ENCODE measurements at places on chromosomes 7 and 10. TPM values are rescaled to one million over a fixed set of nuclear protein-coding genes. Genes with fewer than 3 reads are reported as not detected.

DLX5 gene
- total RNA-seq, result not detected

TAS2R5 gene
- total RNA-seq, result 0.47 TPM

MALRD1 gene
- total RNA-seq, result 0.47 TPM

PPP1R9A gene
- 27.6 TPM for total RNA-seq

RARRES2 gene
- 17.6 TPM for total RNA-seq

TMEM26 gene
- 0.30 TPM for total RNA-seq

AFAP1L2 gene
- 7.0 TPM for total RNA-seq

FRAT1 gene
- total RNA-seq, result 4.2 TPM

SLC16A9 gene
- total RNA-seq, result 1.1 TPM

DNA sequence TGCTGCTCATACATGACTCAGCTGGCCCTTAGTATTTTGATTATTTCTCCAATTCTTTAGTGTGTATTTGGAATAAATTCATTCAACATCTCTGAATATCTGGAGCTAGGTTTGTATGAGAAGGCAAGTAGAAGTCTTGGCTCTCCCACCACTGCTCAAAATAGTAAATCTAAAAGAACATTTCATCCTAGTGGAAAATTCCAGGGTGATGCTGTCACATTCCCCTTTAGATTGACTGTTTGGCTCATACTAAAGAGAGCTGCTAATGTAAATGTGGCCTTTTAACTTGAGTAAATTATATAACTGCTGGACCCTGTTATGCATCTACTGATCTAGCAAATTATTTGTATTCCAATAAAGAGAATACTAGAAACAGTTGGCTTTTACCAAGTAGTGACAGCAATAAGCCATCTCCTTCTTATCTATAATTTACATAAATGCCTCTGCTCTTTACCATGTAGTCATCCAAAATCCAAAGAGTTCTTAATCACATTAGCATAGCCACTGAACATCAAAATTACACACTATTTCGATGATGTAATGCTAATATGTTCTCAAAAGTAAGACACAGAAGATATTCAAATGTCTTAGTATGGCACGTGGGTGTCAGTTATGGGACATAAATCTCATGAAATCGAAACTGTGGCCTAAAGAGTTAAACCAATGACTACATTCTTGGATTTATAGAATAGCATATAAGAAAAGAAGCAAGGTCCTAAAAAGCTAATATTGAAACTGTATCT, 86.9 kb upstream of the KCND2 start:
- H3K27ac ChIP-seq, result peak overlapping the region; percentile 11
- no peaks in the 10 kb centered on the region for H3K27me3 ChIP-seq
- H3K4me3 ChIP-seq, result no peak overlapping the region

DNA sequence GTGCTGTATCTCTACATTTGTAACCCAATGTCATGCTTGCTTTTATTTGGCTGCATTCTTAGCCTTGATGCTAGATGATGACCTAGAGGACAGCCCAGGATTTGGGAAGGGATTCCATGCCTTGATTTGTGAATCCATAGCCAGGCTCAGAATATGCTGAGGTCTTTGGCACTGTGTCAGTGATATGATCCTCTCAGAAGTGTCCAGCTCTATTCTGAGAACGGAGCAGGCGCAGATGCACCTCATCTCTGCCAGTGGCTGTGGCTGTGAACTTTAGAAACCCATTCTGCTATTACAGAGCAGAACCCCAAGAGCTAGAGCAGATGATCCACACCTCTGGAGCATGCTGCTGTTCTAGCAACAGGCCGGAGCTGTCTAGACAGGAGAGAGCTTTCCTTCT, 212.8 kb downstream of the TRIL start:
- peak; percentile 33 for DNase-seq
- no peak overlapping the region for H3K4me3 ChIP-seq
- no peaks in the 10 kb centered on the region for H3K27me3 ChIP-seq
- peaks cover 42% of the 10 kb centered on the region for H3K4me1 ChIP-seq
- H3K36me3 ChIP-seq, result no peaks in the 10 kb centered on the region

DNA sequence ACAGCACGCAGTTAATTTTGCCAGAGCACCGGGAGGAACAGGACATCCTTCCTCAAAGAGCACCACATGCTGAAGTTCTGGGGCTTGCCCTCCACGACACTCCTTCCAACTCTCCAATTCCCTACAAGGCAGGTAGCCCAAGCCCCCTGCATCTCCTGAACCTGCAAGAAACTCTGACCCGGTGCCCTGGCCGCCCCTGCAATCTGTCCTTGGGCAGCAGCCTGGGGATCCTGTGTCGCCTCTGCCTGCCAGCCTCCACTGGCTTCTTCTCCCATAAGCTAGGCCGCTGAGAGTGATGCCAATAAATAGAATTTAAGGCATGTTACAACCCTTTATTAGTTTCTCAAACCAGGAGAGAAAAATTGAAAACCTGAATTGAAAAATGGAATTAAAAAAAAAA, 182.8 kb downstream of the ELMO1 start:
- H3K4me1 ChIP-seq, result peaks cover 19% of the 10 kb centered on the region
- no peak for DNase-seq
- no peaks in the 10 kb centered on the region for H3K27me3 ChIP-seq
- no peak overlapping the region for H3K27ac ChIP-seq
- peaks cover under 1% of the 10 kb centered on the region for H3K36me3 ChIP-seq
- H3K4me3 ChIP-seq, result no peak overlapping the region

DNA sequence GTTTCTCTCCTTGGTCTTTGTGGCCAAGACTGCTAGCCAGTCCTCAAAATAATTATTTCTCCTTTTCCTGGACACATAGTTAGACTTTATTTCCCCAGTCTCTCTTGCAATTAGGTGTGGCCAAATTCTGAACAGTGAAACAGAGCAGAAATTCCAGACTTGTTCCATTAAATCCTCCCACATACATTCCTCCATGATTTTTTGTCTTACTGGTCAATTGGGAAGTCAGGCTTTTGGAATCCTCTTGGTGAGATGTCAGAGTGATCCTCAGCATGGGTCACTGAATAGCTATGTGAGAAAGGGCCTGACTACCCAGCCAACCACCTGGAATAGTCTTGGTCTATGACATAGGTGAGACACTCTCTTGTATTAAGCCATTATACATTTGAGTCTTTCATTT, 164.2 kb downstream of the DGKI start:
- H3K36me3 ChIP-seq, result no peaks in the 10 kb centered on the region
- no peak overlapping the region for H3K4me3 ChIP-seq
- no peaks in the 10 kb centered on the region for H3K4me1 ChIP-seq
- no peak for DNase-seq

- no peaks in the 10 kb centered on the region for H3K36me3 ChIP-seq
- H3K27ac ChIP-seq, result no peak overlapping the region
- peaks cover 19% of the 10 kb centered on the region for H3K4me1 ChIP-seq
- no peak for DNase-seq
- no peak overlapping the region for H3K4me3 ChIP-seq
Measured at GRCh38 chr10:48234295-48234694, 40.2 kb downstream of the FRMPD2 start.

- H3K27ac ChIP-seq, result peak overlapping the region; percentile 64
- H3K27me3 ChIP-seq, result peaks cover 22% of the 10 kb centered on the region
- peak; percentile 72 for DNase-seq
- no peak overlapping the region for H3K4me3 ChIP-seq
- H3K4me1 ChIP-seq, result peaks cover 42% of the 10 kb centered on the region
Measured at GRCh38 chr10:133258818-133259601, 17.7 kb downstream of the ADAM8 start.

GRCh38 chr10:50540826-50541122, 83.0 kb downstream of the SGMS1 start:
- no peak for DNase-seq
- H3K4me3 ChIP-seq, result no peak overlapping the region
- no peak overlapping the region for H3K27ac ChIP-seq

DNA sequence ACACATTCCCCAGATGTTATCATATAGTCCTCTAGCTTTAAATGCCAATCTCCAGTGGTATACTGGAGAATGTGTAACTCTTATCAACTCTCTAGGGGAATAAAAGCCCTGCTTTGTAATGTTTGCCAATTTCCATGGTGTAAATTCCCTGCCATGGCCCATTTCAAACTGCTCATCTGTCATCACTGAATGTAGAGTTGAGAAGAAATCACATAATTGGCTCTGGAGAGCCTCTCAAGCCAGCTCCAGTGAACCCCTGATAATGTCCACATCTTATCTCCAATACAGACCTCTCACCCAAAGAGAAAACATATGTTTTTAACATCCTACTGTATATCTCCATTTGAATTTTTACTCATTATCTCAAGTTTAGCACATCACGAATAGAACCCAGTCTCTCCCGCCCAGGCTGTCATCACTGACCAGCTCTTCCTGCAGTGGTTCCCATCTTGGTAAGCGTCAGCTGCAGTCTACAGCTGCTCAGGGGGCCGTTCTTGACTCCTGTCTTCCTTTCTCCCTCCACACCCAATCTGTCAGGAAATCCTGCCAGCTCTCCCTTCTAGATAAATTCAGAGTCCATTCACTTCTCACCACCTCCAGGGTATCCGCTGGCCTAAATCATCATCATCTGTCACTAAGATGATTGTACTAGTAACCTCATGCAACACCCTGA, 332.4 kb downstream of the FRMD4A start:
- no peaks in the 10 kb centered on the region for H3K27me3 ChIP-seq
- H3K27ac ChIP-seq, result peak overlapping the region; percentile 25
- H3K4me3 ChIP-seq, result no peak overlapping the region
- peaks cover 27% of the 10 kb centered on the region for H3K4me1 ChIP-seq
- no peaks in the 10 kb centered on the region for H3K36me3 ChIP-seq

GRCh38 chr10:91597197-91597881, 35.5 kb downstream of the PPP1R3C start:
- H3K4me3 ChIP-seq, result no peak overlapping the region
- peaks cover 43% of the 10 kb centered on the region for H3K4me1 ChIP-seq
- H3K36me3 ChIP-seq, result no peaks in the 10 kb centered on the region
- no peaks in the 10 kb centered on the region for H3K27me3 ChIP-seq

DNA sequence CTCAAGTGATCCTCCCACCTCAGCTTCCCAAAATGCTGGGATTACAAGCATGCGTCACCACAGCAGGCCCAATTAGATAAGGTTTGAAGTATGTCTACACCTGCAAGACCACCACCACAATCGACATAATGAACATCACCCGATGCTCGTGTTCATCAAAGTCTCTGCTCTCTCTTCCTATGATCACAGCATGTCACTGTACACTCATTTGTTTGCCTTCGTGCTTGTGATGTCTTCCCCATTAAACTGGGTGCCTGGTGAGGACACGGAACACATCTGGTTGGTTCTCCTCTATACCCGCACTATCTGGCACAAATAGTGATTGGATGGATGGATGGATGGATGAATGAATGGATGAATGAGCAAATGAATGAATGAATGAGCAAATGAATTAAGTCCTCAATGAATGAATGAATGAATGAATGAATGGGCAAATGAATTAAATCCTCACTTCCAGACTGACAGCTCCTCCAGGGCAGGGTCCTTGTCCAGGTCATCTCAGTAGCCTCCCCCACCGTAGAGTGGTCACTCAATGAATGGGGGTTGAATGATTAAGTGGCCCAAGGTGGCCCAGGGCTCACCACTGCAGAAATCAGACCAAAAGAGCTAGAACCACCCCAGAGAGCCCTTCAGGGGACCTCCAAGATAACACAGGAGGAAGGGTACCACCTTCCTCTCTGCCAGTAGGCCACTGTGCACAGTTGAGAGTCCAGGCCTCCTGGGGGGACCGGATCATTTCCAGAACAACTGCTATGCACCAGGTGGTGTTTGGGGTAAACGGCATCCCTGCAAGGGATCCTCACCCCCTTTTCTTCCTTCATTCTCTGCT, 101.9 kb upstream of the TNRC18 start:
- H3K36me3 ChIP-seq, result peaks cover 53% of the 10 kb centered on the region
- H3K27me3 ChIP-seq, result no peaks in the 10 kb centered on the region
- H3K27ac ChIP-seq, result peak overlapping the region; percentile 100
- H3K4me3 ChIP-seq, result peak overlapping the region; percentile 98

DNA sequence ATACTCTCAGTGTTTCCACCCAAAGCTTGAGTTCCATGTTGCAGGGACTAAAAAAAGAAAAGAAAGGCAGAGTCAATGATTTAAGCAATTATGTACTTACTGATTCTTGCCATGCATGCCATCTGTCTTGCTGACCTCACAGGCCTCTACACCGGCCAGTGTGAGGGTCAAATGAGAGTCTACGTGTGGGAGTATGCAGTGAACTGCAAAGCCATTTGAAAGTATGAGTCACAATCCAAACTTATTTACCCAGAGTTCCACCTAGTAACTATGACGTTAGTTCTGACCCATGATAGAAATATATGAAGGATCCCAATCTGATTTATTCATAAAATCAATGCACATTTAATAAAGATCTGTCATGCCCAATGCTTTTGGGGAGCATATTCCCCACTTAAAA, 26.5 kb downstream of the PDE1C start:
- peak overlapping the region; percentile 24 for H3K27ac ChIP-seq
- H3K27me3 ChIP-seq, result no peaks in the 10 kb centered on the region
- no peaks in the 10 kb centered on the region for H3K36me3 ChIP-seq

DNA sequence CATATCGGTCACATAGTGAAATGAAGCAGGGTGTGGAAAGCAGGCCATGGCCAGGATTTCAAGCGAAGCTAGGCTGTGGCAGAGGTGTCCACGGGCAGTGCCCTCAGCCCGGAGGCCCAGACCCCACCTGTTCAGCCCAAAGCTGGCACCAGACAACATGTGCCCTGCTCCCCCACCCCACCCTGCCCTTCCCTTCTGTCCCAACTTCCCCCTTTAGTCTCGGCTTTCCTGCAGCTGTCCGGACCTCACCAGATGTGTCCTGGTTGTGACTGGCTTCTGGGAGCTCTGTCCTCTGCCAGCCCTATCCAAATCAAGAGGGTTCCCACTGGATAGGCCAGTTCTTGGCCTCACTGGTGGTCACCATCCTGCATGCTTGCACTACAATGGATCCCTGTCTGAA, 37.3 kb downstream of the ADAM12 start:
- no peak for DNase-seq
- peaks cover 57% of the 10 kb centered on the region for H3K27me3 ChIP-seq
- no peak overlapping the region for H3K27ac ChIP-seq
- no peaks in the 10 kb centered on the region for H3K4me1 ChIP-seq

DNA sequence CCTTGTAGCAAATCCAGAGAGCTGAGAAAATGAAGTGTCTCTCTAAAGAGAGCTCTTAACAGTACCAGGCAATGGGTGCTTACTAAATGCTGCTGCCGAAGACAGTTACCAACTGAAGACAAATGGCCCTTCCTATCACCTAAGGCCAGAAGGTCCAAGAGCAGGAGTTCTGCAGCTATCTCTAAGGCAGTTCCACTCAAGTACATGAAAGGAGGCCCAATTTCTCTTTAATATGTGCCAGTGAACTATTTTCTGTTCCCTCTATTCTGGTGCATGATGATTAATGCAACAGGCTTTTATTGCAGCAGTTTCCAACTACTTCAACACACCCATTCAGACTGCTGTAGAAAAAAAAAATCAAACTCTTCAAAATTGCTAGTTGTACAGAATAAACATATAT, 122.5 kb downstream of the SLC25A13 start:
- H3K27ac ChIP-seq, result no peak overlapping the region
- no peak overlapping the region for H3K4me3 ChIP-seq
- DNase-seq, result no peak
- H3K4me1 ChIP-seq, result peaks cover 11% of the 10 kb centered on the region
- no peaks in the 10 kb centered on the region for H3K27me3 ChIP-seq

DNA sequence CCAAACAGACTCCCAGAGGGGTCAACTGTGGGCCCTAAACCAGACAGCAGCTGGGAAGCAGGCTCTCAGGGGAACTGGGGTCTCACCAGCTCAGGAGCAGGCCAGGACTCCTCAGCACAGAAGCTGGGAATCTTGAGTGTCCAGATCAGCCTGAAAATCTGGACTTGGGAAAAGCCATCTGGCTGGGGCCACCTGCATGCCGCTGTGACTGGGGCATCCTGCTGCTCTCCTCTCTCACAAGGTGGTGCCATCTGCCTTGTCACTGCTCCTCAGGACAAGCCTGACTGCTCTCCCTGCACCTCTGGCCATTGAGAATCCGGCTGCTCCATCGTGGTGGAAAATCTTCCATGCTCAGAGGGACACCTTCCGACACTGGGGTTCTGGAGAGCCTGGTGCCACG, 141.4 kb downstream of the PLPP4 start:
- H3K27me3 ChIP-seq, result peaks cover 13% of the 10 kb centered on the region
- H3K27ac ChIP-seq, result no peak overlapping the region
- H3K4me3 ChIP-seq, result no peak overlapping the region
- no peak for DNase-seq
- no peaks in the 10 kb centered on the region for H3K36me3 ChIP-seq
- no peaks in the 10 kb centered on the region for H3K4me1 ChIP-seq

Measured in left ventricle myocardium inferior (tissue), 1 donor.